ENCODE measurements at places on chromosomes 2 and 18.

- no peak for DNase-seq
Measured at GRCh38 chr18:24277516-24278195, 120.0 kb downstream of the OSBPL1A start.

DNA sequence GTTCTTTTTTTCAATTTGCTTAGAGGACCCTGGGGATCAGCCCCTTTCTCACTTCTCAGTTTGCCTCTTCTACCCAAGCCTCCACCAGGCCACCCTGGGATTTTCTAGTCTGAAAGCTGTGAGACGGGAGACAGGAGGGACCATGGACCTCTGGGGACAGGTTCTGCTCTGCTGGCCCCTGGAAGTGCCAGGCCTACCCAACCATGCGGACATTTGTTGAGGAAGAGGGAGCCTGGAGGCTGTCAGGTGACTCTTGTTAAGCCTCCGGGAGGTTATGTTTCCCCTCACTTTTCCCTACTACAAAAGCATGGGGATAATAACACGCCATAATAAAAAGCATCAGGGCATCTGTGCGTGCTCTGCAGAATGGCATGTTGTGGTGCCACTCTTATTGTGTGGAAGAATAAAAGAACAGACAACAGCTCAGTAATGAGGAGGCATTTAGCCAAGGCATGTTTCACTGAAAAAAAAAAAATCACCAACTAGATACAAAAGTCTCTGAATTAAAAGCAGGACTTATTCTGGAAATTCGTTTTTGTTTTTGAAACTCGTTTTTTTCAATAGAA is 48.3 kb upstream of the PLA2R1 start:
- DNase-seq, result no peak

DNA sequence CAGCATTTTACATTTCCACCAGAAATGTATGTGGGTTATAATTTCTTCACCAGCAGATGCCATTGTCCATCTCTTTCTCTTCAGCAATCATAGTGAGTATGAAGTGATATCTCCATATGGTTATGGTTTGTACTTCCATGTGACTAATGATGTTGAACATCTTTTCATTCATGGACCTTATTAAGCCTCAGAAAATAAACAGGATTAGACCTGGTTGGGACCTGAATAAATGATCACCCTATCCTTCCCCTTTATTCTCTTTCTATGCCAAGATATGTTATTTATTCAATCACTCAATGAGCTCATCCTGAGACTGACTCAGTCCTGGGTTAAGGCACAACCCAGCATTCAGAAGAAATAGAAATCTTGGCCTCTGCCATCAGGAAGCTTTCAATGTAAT is 86.6 kb downstream of the ANTXR1 start:
- DNase-seq, result no peak

GRCh38 chr2:69631402-69631801 is 12.1 kb downstream of the AAK1 start:
- DNase-seq, result no peak

- DNase-seq, result no peak
Measured at GRCh38 chr2:121969166-121969565, 213.7 kb downstream of the TSN start.

All from HFF-Myc (cell line).